ENCODE measurements at places on chromosomes 11 and 22.

DNA sequence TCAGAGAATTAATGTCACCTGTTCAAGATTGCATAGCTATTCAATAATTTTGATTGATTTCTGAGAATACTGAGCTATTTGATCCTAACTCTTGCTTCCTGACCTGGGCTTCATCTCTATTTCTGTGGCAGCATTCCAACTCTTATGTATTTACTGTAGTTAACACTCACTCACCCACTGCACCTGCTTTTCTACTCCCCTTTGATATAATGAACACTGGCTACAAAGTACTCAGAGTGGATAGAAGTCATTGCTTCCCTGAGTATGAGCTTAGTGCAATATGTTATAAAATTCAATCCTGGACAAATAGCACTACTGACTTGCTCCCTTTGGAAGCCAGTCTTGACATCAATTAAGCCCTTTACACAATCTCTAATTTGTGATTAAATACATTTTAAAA, 117.2 kb downstream of the APIP start:
- no peak for DNase-seq

GRCh38 chr11:7905549-7905948, 25.5 kb downstream of the OR10A6 start:
- no peak for DNase-seq

- DNase-seq, result peak; percentile 33
These were observed 119.4 kb downstream of the HIPK3 start for GRCh38 chr11:33376331-33377310.

DNA sequence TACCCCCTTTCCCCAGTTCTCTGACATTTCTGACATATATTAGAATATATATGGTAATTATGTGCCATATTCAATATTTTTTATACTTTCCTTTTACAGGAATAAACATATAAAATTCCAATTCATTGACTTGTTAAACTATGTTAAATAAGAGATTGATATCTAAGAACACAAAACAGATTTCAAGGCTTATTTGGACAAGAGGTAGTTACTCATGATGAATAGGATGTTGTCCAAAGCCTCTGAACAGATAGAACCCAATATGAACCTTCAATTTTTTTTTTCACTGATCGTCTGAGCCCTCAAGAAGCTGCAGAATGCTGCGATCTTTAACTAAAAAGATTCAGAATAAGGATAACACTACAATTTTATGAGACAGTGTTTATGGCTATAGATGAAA, 340.3 kb downstream of the LUZP2 start:
- no peak for DNase-seq

DNA sequence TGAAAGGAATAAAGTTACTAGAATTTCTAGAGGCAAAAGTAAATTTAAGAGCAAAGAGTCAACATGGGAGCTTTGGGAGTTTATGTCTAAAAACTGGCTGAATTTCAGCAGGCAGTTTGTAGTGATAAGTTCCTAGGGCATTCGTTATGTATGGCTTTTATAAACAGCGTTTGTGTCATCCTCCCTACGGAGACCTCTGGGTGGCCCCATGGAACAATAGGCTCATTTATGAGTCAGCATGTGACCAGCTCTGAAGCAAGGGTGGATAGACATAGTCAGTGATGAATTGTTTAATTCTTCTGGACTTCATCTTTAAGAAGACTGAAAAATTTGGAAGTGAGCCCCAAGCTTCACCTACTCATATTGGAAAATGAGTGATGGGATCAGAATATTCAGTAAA, 37.1 kb downstream of the SVIP start:
- DNase-seq, result peak; percentile 84

DNA sequence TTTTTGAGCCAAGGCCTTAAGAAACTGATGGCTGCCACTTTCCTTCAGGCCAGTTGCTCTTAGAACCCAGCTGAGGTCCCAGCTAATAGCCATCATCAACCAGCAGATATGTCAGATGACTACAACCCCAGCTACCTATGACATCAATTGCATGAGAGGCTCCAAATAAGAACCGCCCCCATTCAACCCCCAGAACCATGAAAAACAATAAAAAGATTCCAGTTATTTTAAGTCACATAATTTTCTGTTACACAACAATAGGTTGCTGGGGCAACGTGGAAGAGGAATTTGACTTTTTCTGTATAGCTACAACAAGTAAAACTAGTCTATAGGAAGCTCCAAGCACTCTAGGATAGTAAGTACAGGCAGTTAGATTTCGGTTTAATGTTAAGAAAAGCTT, 216.3 kb upstream of the MTNR1B start:
- DNase-seq, result no peak

DNA sequence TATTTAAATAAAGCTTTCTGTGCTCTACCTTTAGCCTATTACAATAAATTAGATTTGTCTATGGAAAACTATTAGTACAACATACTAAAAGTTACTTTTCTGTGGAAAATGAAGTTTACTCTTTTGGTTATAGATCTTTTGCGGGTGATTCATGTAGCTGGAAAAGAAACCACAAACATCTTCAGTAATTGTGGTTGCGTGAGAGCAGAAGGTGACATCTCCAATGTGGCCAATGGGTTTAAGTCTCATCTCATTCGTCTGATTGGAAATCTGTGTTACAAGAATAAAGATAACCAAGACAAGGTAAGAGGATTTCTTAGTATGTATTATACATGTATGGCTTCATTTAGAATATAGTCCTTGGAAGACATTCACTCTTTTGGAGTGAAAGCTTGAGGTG, 68.6 kb downstream of the ATXN10 start:
- DNase-seq, result no peak

DNA sequence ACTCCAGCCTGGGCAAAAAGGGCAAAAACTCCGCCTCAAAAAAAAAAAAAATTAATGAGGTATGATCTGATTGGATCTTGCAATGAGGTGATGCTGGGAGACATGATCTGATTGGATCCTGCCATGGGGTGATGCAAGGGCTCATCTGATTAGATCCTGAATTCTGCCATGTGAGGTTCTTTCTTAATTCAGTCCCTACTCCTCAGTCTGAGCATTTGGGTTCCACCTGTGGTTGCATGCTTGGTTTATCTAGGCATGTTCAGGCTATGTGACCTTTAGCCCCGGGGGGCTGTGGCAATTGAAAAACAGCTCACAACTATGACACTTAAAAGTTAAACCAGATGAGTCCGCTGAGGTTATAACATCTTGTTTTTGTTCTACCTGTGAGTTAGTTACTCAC, 4.8 kb upstream of the TRIM6 start:
- peak; percentile 15 for DNase-seq

DNA sequence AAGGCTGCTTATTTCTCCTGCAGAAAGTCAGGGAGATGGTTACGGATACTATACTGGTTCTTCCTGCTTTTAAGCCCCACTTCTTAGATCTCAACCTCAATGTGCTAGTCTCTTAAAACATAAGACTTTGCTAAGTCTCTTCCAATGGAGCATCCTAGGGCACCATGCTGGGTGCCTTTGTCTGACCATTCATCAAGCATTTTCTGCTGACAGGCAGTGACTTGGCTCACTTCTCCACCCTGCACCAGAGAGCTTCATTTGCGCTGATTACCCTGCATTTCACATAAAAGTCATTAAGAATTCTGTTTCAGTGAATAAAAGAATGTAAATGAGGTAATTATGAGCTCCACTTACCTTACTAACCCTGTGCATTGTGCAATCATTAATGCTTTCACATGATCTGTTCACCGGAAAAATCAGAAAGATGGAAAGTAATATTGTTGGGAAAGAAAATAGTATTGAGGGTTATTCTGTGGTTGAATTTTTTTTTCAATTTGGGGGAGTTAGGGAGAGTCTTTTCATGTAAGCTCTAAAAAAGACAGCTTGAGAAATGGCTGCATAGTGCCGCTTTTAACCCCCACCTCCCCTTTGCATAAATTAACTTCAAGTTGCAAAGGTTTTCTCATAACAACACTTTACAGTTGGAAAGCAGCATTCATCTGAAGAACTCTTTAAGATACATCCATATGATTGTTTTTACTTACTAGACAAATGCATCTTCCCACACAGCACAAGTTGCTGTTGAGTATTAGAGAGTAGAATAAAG, 677.3 kb upstream of the KIRREL3 start:
- no peak for DNase-seq

DNA sequence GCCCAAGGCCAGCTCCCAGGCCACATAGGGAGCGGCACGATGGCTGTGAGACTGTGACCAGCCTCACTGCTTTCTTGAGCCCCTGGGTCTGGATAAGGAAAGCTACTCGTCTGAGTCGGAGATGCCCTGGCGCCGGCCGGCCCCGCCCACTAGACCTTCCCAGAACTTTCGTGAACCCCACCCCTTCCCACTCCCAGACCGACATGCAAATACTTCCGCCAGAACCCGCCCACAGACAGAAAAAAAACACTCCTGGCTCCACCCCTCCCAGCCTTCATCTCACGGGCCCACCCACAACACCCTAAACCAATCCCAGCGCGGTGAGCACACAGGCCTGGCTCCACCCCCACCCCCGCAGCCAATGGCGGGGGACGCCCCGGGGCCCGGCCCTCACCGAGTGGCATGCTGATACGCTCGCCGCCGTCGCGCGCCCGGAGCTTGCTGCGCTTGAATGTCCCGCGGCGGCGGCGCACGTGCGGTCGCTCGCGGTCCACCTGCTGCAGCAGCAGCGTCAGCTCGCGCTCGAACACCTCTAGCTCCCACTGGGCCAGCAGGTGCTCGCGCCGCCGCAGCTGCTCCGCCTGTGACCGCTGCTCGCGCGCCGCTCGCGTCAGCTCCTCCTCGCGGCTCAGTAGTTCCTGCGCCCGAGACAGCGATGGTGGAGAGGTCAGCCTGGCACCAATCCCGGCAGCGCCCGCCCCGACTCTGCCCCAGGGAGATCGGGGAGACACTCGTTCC, 7.0 kb downstream of the MAP3K11 start:
- peak; percentile 43 for DNase-seq

GRCh38 chr11:65579291-65579690, 3.4 kb downstream of the EHBP1L1 start:
- no peak for DNase-seq

DNA sequence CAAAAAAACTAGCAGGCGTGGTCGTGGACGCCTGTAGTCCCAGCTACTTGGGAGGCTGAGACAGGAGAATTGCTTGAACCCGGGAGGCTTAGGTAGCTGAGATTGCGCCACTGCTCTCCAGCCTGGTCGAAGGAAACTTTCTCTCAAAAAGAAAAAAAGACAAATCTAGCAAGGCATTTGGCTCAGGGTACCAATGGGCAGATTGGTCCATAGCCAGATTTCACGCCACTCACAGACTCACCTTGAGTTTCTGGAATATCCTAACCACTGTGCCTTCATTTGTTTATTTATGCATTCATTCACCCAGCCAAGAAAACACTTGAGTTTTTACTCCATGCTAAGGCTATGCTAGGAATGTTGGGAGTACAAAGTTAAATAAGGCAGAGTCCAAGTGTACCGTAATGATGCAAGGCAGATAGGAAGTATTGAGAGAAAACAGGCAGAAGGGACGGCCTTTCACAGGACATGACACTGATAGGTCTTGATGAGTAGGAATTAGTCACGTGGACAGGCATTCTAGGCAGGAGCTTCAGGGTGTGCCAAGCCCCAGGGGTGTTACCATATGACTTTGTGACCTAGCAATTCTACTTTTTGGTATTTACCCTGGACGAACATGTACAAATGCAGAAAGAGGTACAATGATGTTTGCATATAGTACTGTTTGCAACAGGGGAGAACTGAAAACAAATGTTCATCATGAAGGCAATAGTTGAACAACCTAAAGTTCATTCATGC, 3.0 kb upstream of the PACSIN3 start:
- DNase-seq, result peak; percentile 70

GRCh38 chr11:61071208-61071681, 31.0 kb upstream of the CD5 start:
- DNase-seq, result no peak

All from mammary epithelial cell (primary cell).